ENCODE measurements at places on chromosomes 1 and 21.

DNA sequence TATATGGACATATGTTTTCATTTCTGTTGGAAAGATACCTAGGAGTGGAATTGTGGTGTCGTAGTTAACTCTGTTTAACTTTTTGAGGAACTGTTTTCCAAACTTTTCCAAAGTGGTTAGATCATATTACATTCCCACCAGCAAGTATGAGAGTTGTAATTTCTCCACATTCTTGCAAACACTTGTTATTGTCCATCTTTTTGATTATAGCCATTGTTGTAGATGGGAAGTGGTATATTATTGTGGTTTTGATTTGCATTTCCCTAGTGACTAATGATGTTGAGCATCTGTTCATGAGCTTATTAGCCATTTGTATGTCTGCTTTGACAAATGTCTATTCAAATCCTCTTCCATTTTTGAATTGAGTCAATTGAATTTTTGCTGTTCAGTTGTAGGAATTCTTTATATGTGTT, 19.8 kb downstream of the CAMTA1 start:
- DNase-seq: no peak

DNA sequence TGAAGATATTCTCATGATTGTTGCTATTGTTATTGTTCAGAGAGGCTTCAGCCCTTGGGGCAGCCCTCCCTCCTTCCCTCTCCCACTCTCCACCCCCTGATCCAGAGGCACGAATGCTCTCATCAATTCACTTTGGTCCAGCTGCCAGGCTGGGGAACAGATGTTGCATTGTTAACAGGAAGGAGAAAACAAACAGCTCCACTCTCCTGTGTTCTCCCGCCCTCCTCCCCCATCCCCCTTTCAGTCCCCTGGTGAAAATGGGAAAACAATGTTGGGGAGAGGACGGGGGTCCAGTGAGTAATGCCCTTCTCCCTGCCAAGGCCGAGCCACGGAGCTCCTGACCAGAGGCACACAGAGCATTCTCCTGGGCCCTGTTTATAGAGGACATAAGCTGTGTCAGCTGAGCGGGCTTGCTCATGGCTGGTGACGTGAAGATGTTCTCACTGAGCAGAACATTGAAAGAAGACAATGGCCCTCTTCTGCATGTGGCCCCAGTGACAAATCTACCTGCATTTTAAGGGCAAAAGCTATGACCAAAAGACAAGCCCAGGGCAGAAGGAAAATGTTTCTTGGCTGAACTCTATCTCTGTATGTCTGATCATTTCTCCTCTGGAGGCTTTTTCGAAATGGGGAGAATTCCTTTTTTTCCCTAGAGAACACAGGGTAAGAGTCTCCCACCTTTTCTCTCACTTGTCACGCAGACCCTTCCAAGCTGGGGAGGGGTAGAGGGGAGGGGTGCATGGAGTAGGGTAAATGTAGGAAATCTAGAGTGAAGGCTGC, 111.7 kb downstream of the GLUL start:
- no peak for DNase-seq

DNA sequence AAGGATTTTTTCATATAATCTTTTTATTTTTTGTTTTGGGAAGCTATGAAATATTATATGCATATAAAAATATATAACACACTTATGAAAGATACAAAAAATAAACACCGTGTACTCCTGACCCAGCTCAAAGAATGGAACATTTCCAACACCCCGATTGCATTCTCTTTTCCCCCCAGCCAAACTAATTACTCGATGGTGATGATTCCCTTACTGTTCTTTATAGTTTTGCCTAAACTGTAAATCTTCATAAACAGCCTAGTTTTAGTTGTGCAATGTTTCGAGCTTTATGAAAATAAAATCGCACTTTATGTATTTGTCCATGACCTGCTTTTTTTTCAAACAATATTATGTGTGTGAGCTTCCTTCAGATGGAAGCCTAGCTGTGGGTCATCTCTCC, 352.0 kb upstream of the KAZN start:
- DNase-seq: no peak

GRCh38 chr1:204314171-204314892, 45.4 kb downstream of the PLEKHA6 start:
- no peak for DNase-seq

- no peak for DNase-seq
These were observed 22.8 kb upstream of the STRIP1 start for GRCh38 chr1:110011527-110012041.

DNA sequence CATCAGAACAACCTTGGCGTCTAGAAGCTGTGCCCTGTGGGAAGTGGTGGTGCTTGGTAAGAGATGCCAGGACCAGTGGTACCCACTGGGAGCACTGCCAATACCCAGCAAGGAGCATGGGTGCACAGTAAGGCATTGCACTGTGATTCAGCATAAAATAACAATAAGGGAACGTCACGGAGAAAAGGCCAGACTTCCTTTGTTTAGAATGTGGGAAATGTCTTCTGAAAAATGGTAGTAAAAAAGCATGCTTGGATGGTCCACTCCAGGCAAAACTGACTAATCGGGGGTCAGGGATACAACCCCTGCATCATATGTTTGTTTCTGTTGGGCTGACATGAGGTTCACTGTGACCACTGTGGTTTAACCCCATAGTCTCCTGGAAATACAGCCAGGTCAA, 14.7 kb downstream of the METTL18 start:
- no peak for DNase-seq

Measured in effector memory CD8-positive, alpha-beta T cell (primary cell).